ENCODE measurements at places on chromosomes 3 and 15.

GRCh38 chr15:90599644-90600043 is 69.9 kb downstream of the CRTC3 start:
- DNase-seq: no peak
- H3K36me3 ChIP-seq: peaks cover 8% of the 10 kb centered on the region
- H3K27me3 ChIP-seq: no peaks in the 10 kb centered on the region
- no peak overlapping the region for H3K4me3 ChIP-seq
- H3K27ac ChIP-seq: no peak overlapping the region

DNA sequence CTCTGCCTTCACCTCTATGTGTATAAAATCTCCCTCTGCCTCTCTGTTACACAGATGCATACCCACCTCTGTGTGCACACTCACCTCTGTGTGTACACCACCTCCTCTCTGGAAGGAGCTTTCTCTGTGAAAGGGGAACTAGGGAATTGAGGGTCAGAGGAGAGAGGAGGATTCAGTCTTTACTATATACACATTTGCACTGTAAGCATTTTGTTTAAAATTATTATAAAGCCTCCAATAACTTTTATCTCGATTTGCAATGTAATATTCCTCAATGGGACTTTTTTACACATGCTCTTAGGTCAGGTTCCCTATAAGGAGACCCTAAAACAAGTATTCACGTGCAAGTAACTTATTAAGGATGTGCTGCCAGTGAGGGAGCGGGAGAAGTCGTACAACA is 82.5 kb downstream of the OXNAD1 start:
- no peak overlapping the region for H3K4me3 ChIP-seq
- no peak for DNase-seq
- no peaks in the 10 kb centered on the region for H3K4me1 ChIP-seq
- no peak overlapping the region for H3K27ac ChIP-seq
- no peaks in the 10 kb centered on the region for H3K27me3 ChIP-seq
- H3K36me3 ChIP-seq: peaks cover 8% of the 10 kb centered on the region

DNA sequence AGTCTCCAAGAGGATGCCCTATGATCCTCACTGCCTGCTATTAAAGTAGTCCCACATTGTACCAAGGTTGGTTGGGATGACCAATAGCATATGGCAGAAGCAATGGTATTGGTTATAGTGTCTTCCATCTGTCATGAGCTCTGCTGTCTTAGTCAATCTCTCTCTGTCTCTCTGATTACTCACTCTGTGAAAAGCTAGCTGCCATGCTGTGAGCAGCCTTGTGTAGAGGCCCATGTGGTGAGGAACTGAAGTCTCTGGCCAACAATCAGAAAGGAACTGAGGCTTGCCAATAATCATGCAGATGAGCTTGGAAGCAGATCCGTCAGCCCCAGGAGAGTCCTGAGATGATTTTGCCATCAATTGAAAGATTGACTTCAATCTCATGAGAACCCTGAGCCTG is 60.3 kb upstream of the CFAP161 start:
- H3K27me3 ChIP-seq: no peaks in the 10 kb centered on the region
- H3K4me3 ChIP-seq: no peak overlapping the region
- H3K4me1 ChIP-seq: peaks cover 5% of the 10 kb centered on the region
- no peak for DNase-seq
- no peak overlapping the region for H3K27ac ChIP-seq

GRCh38 chr3:101219842-101220560 is 100.4 kb downstream of the IMPG2 start:
- DNase-seq: no peak
- H3K27me3 ChIP-seq: no peaks in the 10 kb centered on the region
- H3K4me3 ChIP-seq: no peak overlapping the region
- H3K27ac ChIP-seq: no peak overlapping the region
- no peaks in the 10 kb centered on the region for H3K4me1 ChIP-seq

DNA sequence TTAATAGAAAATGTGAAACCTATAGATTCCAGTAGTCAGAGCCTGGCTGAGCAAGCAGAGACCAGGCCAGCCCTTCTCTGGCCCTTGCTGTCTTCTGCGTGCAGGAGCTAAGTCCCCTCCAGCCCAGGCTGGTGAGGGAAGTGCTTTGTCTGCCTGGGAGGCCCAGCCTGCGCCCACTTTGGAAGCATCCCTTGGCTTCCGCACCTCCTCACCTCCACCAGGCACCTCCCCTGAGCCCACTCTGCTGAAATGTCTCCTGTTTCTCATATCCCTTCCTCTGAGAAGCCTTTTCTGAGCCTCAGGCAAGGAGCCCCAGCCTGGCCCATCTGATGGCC is 45.3 kb downstream of the ALDH1L1 start:
- no peak overlapping the region for H3K27ac ChIP-seq
- no peak overlapping the region for H3K4me3 ChIP-seq
- DNase-seq: peak; percentile 48
- no peaks in the 10 kb centered on the region for H3K36me3 ChIP-seq

DNA sequence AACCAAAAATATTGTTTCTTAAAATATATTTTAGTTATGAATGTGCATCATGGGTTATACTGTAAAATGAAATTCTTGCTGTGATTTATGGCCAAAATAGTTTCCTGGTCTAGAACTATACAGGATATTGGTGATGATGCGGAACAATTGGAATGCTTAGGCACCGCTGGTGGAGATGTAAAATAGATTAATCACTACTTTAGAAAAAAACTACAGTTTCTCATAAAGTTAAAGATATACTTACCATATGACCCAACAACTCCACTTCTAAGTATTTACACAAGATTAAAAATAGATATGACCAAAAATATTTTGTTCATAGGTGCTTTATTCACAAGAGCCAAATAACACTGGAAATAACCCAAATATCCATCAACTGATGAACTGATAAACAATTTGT is 126.7 kb downstream of the TUSC7 start:
- H3K4me3 ChIP-seq: no peak overlapping the region
- H3K27ac ChIP-seq: no peak overlapping the region
- H3K27me3 ChIP-seq: no peaks in the 10 kb centered on the region
- no peaks in the 10 kb centered on the region for H3K36me3 ChIP-seq
- no peak for DNase-seq
- no peaks in the 10 kb centered on the region for H3K4me1 ChIP-seq

- H3K4me3 ChIP-seq: no peak overlapping the region
- no peaks in the 10 kb centered on the region for H3K4me1 ChIP-seq
- no peaks in the 10 kb centered on the region for H3K27me3 ChIP-seq
- H3K27ac ChIP-seq: no peak overlapping the region
- H3K36me3 ChIP-seq: no peaks in the 10 kb centered on the region
- DNase-seq: no peak
Observed at GRCh38 chr3:170840291-170840859, 29.6 kb downstream of the RPL22L1 start.

DNA sequence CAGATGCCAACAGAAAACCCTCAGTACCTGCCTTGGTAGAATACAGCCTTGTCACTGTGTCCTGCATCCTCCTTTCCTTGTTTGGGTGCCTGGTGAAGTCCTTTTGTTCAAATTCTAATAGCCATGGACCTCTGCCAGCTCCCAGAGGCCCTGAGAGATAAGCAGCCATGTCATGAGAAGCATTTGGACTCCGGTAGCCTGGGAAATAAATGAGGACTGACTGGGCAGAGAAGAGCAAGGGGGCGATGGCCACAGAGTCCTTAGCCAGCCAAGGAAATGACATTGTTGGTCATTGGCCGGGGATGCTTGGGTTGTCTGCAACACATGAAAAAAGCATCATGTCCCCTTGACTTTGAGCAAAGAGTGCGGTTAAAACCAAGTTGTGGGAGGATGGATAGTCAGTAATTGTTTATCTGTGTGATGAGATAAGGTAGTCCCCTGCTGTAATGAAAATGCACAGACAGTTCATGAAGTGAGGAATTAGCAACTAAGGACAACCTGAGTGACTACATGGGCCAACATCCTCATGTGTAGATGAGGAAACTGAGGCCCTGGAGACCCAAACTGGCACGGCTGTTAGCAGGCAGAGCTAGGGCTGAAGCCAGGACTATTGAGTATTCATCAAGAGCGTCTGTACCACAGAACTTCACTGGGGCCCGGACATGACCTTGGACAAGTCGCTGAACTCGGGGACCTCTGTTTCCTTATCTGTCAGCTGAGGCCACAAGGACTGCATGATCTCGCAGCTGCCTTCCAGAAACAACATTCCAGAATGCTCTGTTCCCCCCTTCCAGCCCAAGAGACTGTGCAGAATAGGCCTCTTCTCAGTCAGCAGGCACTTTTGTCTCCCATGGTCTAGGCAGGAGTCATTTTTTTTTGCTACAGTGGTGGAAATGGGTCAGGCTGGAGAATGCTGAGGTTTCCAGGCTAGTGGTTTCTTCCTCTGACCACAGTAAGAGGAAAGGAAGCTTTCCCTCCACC is 90.5 kb upstream of the CTDSPL start:
- no peak overlapping the region for H3K27ac ChIP-seq
- H3K36me3 ChIP-seq: no peaks in the 10 kb centered on the region
- H3K27me3 ChIP-seq: no peaks in the 10 kb centered on the region
- DNase-seq: no peak
- no peak overlapping the region for H3K4me3 ChIP-seq
- peaks cover under 1% of the 10 kb centered on the region for H3K4me1 ChIP-seq

- H3K27ac ChIP-seq: peak overlapping the region; percentile 64
- DNase-seq: peak; percentile 80
- no peaks in the 10 kb centered on the region for H3K36me3 ChIP-seq
- peaks cover 4% of the 10 kb centered on the region for H3K27me3 ChIP-seq
Observed at GRCh38 chr3:194682694-194683310, 2.9 kb upstream of the FAM43A start.

GRCh38 chr15:57253500-57253899 is 122.8 kb upstream of the CGNL1 start:
- H3K36me3 ChIP-seq: peaks cover 42% of the 10 kb centered on the region
- H3K4me1 ChIP-seq: no peaks in the 10 kb centered on the region

- no peaks in the 10 kb centered on the region for H3K27me3 ChIP-seq
- no peak for DNase-seq
- peaks cover 59% of the 10 kb centered on the region for H3K4me1 ChIP-seq
Observed at GRCh38 chr3:150759319-150759718, 3.6 kb downstream of the SIAH2 start.

DNA sequence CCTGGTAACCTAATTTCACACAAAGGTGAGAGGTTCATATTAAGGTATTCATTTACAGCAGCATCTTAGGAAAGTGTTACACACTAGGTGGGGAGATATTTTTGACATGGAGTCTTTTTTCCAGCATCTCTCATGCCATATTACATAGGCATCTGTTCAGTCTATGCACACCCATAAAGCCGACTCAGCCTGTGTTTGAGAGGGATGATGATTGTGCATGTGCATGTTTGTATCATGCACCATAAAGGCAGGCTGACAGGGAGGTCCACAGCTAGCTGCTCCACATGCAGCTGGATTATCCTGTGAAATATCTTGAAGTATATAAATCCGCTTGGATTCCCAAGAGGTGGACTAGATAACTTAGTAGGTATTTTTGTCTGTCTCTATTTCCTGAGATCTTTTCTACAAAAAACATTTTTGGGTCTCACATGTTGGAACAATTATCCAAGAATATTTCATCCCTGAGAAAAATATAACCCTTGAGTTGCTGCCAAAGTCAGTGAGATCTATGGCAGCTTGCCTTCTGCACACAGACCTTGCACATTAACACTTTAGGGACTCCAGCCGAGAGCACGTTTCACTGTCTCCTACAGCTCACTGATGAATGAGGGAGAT is 288.4 kb upstream of the DPH6 start:
- no peaks in the 10 kb centered on the region for H3K4me1 ChIP-seq
- no peaks in the 10 kb centered on the region for H3K27me3 ChIP-seq
- DNase-seq: no peak
- no peaks in the 10 kb centered on the region for H3K36me3 ChIP-seq

DNA sequence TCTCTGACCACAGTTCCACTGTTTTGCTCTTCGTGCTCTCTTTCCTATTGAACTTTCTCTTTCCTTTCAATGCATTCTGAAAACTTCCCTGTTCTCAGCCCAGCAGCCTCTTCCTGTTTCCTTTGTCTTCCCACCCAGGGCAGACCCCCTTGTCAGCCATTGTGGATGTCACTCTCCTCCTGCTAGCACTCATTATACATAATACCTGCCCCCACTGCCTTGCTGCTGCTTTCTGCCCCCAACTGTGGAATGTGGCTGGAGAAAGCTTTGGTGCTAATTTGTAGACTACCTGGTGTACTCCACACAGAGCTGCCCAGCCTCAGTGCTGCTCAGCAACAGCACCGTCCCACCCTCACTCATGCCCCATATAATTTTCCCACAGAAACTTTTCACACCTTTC is 80.2 kb downstream of the CHCHD6 start:
- no peak overlapping the region for H3K4me3 ChIP-seq
- H3K27me3 ChIP-seq: no peaks in the 10 kb centered on the region
- no peaks in the 10 kb centered on the region for H3K36me3 ChIP-seq
- H3K4me1 ChIP-seq: peaks cover 27% of the 10 kb centered on the region

- DNase-seq: no peak
- peaks cover 21% of the 10 kb centered on the region for H3K4me1 ChIP-seq
- H3K36me3 ChIP-seq: no peaks in the 10 kb centered on the region
- peak overlapping the region; percentile 24 for H3K27ac ChIP-seq
Observed at GRCh38 chr15:92797168-92798052, 102.7 kb upstream of the CHD2 start.

DNA sequence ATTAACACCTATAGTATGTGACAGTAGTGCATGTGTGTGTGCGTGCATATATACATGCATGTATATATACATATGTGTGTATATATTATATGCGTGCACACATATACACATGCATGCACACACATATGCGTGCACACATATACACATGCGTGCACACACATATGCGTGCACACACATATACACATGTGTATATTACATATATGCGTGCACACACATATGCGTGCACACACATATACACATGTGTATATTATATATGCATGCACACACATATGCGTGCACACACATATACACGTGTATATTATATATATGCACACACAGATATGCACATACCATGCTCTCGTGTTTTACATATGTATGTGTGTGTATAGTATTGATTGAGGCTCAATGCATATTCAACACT is 42.0 kb upstream of the MAP3K13 start:
- H3K4me3 ChIP-seq: no peak overlapping the region
- H3K4me1 ChIP-seq: no peaks in the 10 kb centered on the region
- no peak for DNase-seq
- H3K27ac ChIP-seq: no peak overlapping the region
- H3K36me3 ChIP-seq: no peaks in the 10 kb centered on the region

GRCh38 chr15:23857028-23857641 is 170.0 kb upstream of the NDN start:
- DNase-seq: no peak
- no peak overlapping the region for H3K4me3 ChIP-seq
- H3K36me3 ChIP-seq: no peaks in the 10 kb centered on the region

- H3K4me3 ChIP-seq: no peak overlapping the region
- H3K27me3 ChIP-seq: no peaks in the 10 kb centered on the region
- no peaks in the 10 kb centered on the region for H3K36me3 ChIP-seq
- no peaks in the 10 kb centered on the region for H3K4me1 ChIP-seq
- no peak for DNase-seq
- no peak overlapping the region for H3K27ac ChIP-seq
Observed at GRCh38 chr3:178665747-178666146, 129.5 kb downstream of the KCNMB2 start.

GRCh38 chr3:143171141-143171980 is 51.8 kb downstream of the CHST2 start:
- H3K4me1 ChIP-seq: no peaks in the 10 kb centered on the region
- no peak overlapping the region for H3K4me3 ChIP-seq
- no peaks in the 10 kb centered on the region for H3K27me3 ChIP-seq
- no peak for DNase-seq
- no peak overlapping the region for H3K27ac ChIP-seq

Data from suprapubic skin (tissue), 4 donors.